ENCODE measurements at places on chromosomes 5 and 9.

DNA sequence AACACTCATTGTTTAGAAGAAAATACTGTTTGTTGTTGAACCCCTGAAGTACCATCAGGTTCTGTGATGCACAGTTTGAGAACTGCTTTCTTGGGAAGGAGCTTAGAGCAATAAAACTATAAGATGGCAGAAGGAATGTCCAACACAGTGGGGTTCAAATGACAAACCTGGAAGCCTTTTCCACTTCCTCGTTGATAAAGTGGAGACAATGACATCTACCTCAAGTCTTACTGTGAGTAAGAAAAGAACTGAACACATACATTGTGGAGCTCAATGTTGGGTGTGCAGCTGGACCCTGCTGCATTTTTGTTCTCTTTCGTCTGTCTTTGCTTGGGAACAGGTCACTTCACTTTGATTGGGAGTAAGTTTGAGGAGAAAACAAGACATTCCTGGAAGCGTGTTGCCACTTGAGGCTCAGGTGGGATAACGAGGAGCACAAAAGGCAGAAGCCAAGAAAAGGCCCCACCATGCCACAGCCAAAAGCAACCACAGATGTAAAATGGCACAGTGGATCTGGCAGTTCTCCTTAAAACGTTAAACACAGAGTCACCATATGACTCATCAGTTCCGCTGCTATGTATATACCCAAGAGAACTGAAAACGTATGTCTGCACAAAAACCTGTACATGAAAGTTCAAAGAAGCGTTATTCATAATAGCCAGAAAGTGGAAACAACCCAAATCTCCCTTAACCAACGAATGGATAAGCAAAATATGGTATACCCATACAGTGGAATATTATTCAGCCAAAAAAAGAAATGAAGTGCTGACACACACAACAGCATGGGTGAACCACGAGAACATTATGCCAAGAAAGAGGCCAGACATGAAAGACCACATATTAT lies 42.9 kb upstream of the SUB1 start:
- DNase-seq, result no peak

GRCh38 chr9:33748633-33749304 lies 46.6 kb upstream of the PRSS3 start:
- DNase-seq, result no peak

- DNase-seq, result no peak
These were observed 12.3 kb downstream of the GAPT start for GRCh38 chr5:58503390-58504046.

- DNase-seq, result no peak
These were observed 118.9 kb upstream of the CCDC180 start for GRCh38 chr9:97188545-97188944.

DNA sequence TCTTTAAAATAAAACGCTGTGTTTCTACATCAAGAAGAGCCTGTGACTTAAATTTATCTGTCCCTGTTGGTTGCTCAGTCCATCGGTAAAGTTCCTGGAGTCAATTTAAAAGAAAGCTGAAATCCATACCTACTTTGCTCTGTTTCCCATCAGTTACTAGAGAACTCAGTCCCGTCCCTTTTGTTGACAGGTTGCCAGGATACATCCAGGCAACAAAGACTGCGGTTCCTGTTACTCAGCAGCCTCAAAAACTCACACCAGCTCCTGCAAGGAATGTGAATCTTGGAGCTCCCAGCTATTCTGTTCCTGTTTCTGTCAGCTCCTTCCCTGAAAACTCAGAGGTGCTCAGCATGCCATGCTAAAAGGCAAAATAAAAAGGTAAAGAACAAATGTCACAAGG lies at the start of gene ZNF474:
Gene ZNF474, plus strand, starts transcription at position 241 of the 400 bp plus-strand sequence. CDS start 22,445 bp downstream, outside the sequence.
- DNase-seq, result no peak

Measured in activated CD4-positive, CD25-positive, alpha-beta regulatory T cell treated with anti-CD3 and anti-CD28 coated beads, Interleukin-2, amount 50 U/mL, for 72 hours (primary cell).